ENCODE measurements at places on chromosomes 7 and 10.

DNA sequence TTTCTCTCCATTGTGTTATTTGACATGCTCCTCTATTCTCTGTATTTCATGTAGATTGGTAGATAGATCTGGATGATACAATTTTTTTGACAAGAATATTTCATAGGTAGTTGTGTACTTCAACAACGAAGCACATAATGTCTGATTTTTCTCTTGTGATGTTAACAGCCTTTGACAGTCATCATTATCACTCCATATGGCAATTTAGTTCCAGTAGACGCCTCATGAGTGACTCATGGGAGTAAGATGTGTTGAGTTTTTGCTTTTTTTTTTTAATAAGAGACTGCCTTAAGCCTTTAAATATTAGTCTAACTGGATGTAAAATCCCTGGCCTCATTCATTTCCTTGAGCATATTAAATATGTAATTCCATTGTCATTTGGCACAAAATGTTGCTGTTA, 123.5 kb upstream of the ZNF32 start:
- no peak for DNase-seq

DNA sequence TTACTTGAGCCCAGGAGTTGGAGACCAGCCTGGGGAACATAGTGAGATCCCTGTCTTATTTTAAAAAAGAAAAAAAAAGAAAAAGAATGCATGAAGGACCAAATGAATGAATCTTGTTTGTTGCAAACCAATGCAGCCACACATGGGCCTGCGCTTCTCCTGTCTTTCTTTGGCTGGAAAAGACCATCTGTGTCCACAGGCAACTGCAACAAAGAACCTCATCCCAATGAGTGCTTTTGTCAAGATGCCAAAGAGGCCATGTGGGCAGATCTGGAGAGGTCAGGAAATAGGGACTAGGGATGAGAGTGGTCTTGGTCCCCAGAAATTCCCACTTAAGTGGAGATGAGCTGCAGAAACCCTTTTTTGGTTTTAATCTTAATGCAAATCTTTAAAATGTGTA, 49.8 kb upstream of the DUSP5 start:
- no peak for DNase-seq

GRCh38 chr7:477626-478220, 41.9 kb downstream of the PDGFA start:
- DNase-seq, result no peak

DNA sequence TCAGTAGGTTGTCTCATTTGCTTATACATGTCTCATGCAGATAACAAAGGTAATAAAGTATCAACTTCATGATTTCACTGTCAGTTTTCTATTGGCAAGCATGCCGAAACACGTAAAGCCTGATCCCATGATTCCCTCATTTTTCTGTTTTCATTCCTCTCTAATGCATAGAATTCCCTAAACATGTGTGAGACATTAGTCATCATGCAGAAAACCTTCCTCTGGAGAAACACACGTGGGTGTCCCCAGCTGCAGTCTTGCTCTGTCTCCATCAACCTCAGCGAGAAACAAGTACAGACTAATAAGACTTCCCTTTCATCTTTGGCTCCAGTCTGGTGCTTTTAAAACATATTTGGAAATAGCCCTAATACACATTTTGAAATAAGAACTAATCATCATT, 432.7 kb upstream of the VSTM2A start:
- no peak for DNase-seq

GRCh38 chr7:2708547-2709310, 20.7 kb downstream of the AMZ1 start:
- DNase-seq, result no peak

DNA sequence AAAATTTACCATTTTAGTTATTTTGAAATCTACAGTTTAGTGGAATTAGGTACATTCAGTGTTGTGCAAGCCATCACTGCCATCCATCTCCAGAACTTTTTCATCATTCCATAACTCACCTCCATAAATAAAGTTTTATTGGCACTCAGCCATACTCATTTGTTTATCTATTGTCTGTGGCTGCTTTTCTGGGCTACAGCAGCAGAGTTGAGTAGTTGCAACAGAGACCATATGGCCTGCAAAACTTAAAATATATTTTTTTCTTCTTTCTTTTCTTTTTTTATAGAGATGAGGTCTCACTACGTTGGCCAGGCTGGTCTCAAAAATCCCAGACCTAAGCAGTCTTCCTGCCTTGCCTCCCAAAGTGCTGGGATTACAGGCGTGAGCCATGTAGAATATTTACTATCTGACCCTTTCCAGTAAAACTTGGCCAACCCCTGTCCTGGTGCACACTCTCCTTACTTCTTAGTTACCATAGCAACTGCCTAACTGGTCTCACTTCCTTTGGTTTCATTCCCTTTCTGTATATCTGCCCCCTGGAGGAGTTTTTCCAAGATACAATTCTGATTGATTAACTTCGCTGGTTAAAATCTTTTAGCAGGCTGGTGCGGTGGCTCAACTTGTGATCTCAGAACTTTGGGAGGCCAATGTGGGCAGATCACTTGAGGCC, 133.2 kb downstream of the CUX1 start:
- DNase-seq, result no peak

GRCh38 chr7:55405856-55406541, 40.9 kb downstream of the LANCL2 start:
- no peak for DNase-seq

- no peak for DNase-seq
These were observed 9.7 kb upstream of the ANK3 start for GRCh38 chr10:60399328-60399727.

GRCh38 chr10:1488970-1489548, 248.3 kb downstream of the ADARB2 start:
- DNase-seq, result no peak

DNA sequence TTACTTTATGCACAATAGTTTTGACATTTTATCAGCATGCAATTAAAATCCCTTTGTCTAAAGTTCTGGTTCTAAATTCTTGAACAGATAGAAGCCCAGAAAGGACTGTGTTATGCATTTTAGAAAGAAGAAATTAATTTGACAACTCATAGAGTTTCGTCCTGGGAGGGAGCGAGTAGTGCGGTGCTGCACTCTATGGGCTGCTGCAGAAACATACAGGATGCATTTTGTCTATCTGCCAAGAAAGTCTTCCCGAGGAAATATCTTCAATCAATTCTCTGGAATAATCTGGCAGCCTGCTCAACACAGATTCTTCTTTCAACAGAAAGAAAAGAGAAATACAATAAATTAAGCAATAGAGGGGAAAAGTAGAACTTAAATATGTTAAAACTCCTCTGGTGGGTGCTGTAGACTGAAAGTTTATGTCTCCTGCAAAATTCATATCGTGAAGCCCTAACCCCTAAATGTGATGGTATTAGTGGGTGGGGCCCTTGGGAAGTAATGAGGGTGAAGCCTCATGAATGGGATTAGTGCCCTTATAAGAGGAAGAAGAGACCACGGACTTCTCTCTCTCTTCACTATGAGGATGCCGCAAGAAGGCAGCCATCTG, 39.0 kb upstream of the IFRD1 start:
- DNase-seq, result no peak

DNA sequence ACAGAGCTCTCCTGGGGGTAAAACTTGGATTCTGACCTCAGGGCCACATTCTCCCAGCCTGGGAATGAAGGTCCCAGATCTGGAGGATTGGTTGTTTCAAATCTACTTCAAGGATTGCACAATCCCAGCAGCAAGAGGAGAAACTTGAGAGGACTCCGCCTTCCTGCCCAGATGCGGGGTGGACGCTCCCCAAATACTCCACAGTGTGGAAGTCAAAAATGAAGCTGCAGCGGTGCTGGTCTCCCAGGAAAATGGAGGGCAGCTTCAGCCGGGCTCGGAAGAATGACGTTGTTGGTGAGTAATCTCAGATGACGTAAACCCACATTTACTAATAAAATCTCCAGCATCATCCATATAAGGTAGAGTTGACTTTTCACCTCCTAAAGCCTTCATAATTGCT, 31.5 kb upstream of the PPP2R2D start:
- DNase-seq, result no peak

Data from stimulated activated CD8-positive, alpha-beta memory T cell treated with anti-CD3 and anti-CD28 coated beads, Interleukin-7, amount 100 ng/mL, for 1 hour (primary cell).